SK-N-MC (cell line): ENCODE measurements at places on chromosomes 2 and 18.

- DNase-seq = no peak
Observed at GRCh38 chr2:158457092-158457825, 507 bp downstream of the PKP4 start.

DNA sequence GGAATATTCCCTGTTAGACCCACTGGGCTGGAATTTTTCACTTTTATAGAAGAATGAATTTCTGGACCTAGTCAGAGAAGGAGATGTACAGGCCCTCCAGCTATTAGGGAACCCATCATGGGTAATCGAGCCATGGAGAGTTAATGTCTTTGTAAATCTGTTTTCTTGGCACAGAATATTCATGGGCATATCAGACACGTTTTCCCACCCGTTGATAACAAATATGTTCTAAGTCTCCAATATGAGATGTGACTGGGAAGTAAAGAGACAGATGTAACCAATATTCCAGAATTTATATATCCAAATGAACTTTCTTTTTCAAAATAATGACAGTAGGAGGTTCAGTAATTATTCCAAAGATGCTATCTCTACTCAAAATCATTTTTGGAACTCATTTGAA, 38.7 kb downstream of the CCDC85A start:
- DNase-seq = no peak

DNA sequence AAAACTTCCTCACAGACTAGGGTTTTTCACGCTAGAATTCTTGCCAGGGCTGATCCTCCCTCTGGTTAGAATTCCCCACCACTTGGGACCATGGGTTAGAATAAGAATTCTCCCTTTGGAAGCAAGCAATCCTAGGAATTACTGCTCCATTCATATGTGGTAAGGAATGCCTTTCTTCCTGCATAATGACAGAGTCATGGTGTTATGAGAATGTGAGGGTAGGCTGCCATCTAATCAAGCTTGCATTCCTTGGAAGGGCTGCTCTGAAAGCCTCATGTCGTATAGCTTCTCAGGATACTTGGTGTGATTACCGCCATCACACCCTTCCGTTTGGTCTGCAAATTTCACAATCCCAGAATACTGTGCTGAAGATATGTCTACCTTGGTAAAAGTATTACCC, 1282.4 kb upstream of the PIK3C3 start:
- no peak for DNase-seq

GRCh38 chr2:77169426-77169825, 352.8 kb downstream of the LRRTM4 start:
- no peak for DNase-seq

- DNase-seq = no peak
Observed at GRCh38 chr2:216696321-216696720, 972 bp upstream of the IGFBP5 start.
